Stimulated activated CD4-positive, alpha-beta T cell treated with anti-CD3 and anti-CD28 coated beads, Interleukin-1b, Interleukin-23, amount 100 ng/mL, for 1 hour (primary cell): ENCODE measurements at places on chromosomes 4 and X.

- no peak for DNase-seq
These were observed 93.4 kb downstream of the TMA16 start for GRCh38 chr4:163587867-163588266.

DNA sequence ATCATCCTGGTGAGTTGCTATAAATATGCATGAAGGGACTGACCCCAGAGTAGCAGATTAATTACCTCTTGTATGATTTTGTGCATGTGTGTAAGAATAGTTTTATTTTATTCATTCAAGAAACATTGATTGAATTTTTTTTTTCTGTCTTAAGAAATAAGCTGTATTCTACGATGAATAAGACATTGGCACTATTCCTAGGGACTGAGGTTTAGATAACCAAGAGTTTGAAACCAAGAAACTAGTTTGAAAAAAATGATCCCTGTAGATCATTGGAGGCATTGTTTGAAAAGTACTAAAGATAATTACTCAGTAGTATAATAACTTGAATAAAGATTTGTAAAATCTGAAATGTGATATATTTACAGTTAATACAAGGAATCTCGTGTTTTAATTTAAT is 1086.9 kb downstream of the PCDH7 start:
- DNase-seq, result no peak

DNA sequence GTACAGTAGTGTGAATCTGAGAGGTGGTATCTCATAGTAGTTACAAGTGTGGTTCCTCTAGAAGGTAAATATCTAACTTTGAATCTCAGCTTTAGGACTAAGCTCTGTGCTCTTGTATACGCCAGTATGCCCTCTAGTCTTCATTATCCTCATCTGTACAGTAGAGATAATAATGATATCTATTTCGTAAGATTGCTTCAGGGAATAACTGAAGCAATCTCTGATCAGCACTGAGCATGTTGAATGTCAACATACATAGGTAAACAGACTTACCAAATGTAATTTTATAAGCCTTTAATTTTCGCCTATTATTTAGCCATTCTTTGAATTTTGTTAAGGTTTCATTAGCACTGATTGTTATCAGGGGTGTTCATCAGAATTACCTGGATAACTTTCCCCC is 175.2 kb upstream of the ANKRD50 start:
- no peak for DNase-seq

DNA sequence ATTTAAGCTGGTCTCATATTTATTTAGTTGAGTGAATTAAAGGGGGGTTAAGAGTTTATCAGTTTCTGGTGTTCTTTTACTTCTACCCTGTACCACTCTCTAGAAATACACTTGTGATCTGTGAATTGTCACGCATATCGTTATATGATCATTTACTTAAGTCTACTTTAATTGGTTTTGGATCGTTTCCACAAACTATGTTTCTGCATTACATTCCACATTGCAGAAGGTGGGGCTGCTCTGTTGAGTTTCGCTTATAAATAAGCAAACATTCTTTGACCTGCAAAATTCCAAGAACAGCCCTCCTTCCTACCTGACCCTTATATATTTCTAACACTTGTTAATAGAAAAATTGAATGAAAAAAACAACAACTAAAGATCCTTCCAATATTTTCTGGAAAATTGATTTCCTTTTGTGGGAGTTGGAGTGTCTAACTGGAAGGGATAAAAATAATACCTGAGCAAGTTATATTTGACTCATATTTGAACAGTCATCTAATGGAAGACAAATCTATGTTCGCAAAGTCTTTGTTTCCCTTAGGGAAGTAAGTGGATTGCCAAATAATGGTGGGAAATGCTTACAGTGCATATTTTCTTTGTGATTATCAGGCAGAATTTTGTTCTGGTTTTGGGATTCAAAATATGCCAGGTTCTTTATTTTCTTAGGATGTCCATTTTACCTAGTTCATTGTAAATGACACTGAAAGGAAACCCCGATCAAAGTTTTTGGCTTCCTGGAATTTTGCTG is 152.7 kb downstream of the RELL1 start:
- no peak for DNase-seq

GRCh38 chr4:88722276-88722780 is 24.7 kb upstream of the NAP1L5 start:
- DNase-seq, result no peak

- no peak for DNase-seq
These were observed 46.6 kb upstream of the PRRG1 start for GRCh38 chrX:37302569-37302968.

- DNase-seq, result no peak
These were observed 22.7 kb upstream of the TMPRSS11F start for GRCh38 chr4:68152411-68152810.

GRCh38 chr4:37421614-37422013 is 177.1 kb downstream of the NWD2 start:
- DNase-seq, result no peak

DNA sequence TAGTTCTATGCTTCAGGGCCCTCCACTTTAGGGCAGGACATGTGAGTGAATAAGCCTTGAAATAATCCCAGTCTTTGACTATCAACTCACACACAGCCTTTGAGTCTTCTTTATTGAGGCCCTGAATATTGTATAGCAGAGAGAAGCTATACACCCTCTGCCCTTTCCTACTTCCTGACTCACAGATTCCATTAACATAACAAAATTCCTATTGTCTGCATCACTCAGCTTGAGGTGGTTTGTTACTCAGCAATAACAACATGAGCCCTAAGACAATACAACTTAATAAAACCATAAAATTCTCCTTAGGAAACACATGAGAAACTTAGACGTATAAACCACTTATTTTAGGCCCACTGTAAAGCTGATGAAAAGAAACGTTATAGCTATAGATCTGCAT is 680.3 kb upstream of the DIAPH2 start:
- DNase-seq, result no peak

- DNase-seq, result no peak
These were observed 938.3 kb downstream of the RAB28 start for GRCh38 chr4:12545812-12546211.

DNA sequence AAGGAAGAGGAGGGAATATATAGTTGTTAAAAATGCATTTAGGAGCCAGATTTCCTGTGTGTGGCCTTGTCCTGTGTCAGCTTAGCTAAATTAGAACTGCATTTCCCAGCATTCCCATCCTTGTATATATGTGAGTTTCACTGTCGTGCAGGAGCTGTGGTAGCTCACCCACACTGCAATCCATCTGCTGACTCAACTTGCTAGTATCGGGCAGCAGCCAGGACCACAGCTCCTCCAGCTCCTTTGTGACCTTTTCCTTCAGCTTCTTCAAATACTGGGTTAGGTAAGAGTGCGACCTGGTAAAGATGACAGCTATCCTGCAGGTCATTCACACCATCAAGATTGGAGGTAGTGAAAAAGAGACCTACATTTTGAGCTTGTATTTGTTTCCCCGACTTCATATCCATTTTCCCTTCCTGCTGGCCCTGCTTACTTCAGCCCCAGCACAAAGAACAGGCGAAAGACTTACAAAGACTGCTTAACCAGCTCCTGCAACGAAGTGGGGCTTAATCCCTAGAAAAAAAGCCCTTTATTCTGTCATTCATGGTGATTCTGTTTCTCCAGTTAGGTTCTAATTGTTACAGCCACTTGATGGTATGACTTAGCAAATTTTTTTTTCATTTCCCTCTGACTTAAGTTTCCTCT is 11.4 kb downstream of the ASIC5 start:
- DNase-seq, result no peak

DNA sequence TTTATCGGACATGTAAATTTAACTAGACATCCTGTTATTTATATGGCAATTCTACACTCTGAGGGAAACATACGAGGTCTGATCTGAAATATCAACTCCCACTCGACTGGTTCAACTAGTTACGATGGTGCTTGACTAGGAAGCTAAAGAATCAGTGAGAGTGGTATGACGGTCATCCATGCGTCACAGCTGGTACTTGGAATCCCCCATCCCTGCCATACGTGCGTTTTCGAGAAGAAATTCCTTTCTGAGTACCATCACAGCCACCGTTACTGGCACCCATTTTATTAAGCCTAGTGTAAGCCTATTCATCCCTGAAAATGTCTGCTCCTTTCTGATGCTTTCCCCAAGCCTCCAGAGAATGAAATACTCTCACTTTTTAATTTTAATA is 695 bp upstream of the PIGA start:
- DNase-seq, result no peak

DNA sequence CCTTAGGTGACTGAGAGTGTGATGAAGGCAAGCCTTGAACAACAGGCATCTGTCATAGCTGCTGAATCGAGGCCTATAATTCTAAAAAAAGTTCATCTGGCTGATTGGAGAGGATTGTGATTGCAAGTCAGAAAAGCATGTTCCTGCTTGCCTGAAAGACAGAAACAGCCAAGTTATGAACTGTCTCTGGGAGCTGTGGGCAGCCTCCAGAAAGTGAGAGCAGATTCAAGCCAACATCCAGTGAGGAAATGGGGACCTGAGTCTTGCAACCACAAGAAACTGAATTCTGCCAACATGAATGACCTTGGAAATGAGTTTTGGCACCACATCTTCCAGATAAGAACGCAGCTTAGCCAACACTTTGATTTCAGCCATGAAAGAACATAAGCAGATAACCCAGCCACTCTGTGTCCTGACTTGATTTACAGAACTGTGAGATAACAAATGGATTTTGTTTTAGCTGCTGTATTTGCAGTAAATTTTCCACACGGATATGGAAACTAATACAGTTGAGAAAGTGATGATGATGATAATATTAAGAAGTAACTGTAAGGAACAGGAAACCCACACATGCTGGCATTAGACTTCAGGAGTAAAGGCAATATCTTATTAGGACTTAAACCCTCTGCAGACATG is 240.3 kb upstream of the NDST3 start:
- DNase-seq, result no peak

- no peak for DNase-seq
These were observed 31.9 kb downstream of the F8A1 start for GRCh38 chrX:154918060-154918483.

GRCh38 chr4:185144601-185145240 is 1.7 kb downstream of the SLC25A4 start:
- DNase-seq, result no peak

DNA sequence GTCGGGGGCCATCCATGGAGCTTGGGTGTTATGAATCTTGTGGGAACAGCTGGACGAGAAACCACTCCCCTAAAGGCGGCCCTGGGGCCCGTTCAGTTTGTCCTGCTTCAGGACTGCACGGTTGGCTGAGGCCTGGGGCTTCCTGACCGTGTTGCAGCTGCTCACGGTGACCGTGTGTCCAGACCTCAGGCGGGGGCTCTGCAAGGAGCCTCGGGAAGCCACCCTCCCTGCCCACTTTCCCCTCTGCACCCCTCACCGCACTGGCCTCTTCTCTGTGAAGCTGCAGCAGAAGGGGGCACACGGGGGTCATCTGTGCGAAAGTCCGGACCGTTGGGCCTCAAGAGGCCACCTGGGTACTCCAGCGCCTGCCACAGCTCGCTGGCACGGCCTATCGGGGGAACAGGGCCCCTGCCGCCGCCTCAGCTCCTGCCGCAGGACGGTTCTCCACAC is 29.4 kb downstream of the UVSSA start:
- DNase-seq, result no peak

DNA sequence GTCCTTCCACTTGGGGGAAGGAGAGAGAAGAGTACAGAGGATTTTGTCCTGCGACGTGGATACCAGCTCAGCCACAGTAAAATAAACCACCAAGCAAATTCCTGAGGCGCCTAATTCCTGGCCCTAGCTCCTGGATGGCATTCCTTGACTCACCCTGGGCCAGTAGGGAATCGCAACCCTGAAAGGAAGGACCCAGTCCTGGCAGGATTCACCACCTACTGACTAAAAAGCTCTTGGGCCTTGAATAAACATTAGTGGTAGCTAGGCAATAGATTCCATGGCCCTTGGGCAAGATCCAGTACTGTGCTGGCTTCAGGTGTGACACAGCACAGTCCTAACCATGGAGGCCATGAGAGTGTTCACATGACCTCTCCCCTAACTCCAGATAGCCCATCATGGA is 45.6 kb downstream of the GABRA3 start:
- DNase-seq, result no peak

- DNase-seq, result no peak
These were observed 110.1 kb downstream of the GBA3 start for GRCh38 chr4:22802876-22803275.

DNA sequence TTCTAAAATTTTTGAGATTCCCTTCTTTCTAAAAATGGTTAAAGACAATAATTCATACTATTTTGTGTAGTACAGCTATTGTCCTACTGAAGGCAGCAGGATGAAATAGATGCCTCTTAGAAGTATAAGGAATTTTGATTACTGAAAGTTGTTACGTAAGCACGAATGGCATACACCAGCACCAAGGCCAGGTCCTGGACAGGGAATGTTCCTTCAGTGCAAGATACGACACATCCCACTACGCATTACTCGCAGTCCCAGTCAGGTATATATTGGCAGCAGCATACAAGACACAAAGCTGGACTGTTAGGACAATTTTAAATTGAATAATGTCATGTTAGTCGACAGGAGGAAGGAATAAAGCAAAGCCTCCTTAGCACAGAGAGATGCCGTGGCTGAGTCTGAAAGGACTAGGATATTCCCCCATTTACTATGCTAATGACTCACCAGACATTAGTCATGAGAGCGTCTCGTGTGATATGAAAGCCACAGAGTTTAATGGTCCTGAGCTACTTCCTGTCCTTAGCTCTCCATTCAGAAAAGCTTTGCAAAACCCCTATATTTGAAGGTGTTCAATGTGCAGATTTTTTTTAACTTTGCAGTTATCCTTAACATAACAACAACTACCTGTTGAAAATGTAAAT is 504.3 kb downstream of the FAM133A start:
- DNase-seq, result no peak

DNA sequence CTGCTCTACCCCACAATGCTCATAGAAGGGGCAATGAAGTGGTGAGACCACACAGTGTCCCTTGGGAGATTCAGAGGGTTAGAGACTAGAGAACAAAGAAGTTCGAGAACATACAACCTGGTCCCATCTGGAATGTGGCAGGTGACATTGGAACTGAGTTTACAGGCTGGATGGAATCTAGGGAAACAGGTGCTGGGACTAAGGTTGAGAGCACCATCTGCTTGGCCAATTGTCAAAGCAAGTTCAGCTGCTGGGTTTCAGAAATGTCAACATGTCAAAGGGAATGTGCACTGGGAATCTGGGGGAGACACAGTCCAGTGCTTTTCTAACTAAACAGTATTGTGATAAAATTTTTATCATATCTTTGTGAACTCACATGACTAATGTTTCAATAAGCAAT is 15.9 kb upstream of the FAM13A start:
- DNase-seq, result no peak

DNA sequence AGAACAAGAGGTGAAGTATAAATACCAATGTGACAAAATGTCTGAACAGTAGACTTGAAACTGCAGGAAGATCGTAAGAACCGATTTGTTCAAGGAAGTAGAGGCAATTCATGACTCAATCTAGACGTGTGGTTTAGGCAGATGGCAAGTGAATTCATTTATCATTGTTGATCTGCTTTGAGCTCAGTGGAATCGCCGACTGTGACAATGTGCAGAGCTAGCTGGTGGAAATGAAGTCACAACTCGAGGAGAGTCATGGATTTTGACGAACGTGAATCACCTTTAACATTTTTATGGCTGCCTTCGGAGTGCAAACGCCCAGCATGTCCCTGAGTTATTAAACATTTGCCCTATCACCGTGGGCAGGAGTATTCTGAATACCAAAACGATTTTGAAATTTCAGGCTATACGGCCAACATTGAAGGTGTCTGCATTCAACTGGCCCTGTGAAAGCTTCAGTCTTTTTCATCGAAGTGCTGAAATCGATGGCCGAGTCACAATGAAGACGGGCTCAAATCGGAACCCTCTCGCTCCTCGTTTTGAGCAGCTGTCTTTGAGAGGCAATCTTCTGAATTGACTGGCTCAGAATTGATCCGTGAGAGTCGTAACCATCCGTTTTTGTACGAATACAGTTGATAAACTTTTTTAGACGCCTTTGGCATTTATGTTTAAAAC is 689 bp upstream of the OGT start:
- DNase-seq, result no peak
